ENCODE measurements at places on chromosomes 5 and 9.

DNA sequence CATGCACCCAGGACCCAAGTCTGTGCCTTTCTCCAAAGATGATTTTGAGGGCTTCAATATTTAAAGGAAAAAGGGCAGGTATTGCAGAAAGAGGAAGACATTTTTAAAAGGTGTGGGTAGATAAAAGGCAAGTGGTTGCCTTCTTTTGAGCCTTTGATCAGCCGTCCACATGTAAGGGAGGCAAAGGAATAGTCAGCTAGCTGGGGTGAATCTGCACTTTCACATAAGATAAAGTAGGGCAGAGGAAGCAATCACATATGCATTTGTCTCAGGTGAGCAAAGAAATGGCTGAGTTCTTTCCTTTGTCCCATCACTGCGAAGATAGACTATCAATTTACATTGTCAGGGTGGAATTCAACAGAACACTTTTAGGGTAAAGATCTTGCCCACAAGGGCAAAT is 19.9 kb downstream of the MGAT1 start:
- no peak for DNase-seq

DNA sequence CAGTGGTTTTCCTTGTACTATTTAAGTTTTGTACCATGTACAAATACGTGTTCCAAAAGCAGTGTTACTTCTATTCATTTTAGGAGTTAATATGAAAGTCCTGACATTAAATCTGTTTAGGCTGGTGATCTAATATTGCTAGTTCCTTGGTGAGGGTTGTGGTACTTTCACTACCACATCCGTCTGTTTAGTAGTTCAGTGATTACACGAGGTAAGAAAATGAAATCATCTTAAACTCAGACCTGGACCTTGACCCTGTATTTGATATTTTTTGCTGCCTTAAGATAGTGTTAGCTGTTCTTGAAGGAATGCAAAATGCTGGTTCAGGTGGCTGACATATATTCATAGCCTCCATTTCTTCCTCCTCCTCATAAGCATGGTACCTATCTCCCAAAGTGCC is 50.3 kb downstream of the MTAP start:
- no peak for DNase-seq

GRCh38 chr5:141623186-141623585 is 4.4 kb upstream of the DIAPH1 start:
- DNase-seq = no peak

DNA sequence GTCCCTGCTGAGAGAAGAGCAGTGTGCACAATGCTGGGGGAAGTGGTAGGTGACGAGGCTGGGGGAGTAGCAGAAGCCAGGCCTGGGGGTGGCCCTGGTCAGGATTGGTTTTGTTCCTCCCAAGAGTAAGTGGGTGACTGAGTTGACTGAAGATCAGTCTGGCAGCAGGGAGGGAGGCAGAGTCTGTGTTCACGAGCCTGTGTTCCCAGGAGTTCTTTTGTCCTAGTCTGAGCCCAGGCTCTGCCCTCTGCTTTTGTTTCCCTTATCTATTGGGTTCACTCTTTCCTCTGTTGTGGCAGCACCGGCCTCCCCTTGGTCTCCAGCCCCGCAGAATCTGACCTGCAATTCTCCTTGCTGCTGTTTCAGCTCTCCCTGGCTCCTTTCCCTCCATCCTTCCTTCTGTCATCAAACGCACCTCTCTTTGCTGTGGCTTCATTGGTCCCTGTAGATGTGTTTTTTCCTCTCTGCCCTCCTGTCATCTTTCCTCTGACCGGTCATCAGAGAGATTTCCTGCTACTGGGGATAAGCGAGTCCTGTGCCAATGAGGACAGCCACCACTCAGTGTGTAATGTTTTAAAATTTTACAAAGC is 607.4 kb downstream of the KIF4B start:
- DNase-seq = no peak
